ENCODE measurements at places on chromosomes 7 and 10.

- DNase-seq: no peak
Observed at GRCh38 chr10:78602201-78602932, 466.4 kb upstream of the ZMIZ1 start.

GRCh38 chr10:77160679-77161078, 476.9 kb downstream of the KCNMA1 start:
- no peak for DNase-seq

- DNase-seq: peak; percentile 37
Observed at GRCh38 chr10:100748231-100749058, 3.1 kb downstream of the PAX2 start.

GRCh38 chr7:17255926-17256325, 42.5 kb upstream of the AHR start:
- DNase-seq: no peak

GRCh38 chr7:27147199-27148030, at the start of gene HOXA6:
HOXA6 (minus strand) TSS chr7:27147774; CDS start chr7:27147749, 25 bp downstream.
- peak; percentile 58 for DNase-seq

- DNase-seq: no peak
Observed at GRCh38 chr10:878333-878759, 53.2 kb downstream of the LARP4B start.

DNA sequence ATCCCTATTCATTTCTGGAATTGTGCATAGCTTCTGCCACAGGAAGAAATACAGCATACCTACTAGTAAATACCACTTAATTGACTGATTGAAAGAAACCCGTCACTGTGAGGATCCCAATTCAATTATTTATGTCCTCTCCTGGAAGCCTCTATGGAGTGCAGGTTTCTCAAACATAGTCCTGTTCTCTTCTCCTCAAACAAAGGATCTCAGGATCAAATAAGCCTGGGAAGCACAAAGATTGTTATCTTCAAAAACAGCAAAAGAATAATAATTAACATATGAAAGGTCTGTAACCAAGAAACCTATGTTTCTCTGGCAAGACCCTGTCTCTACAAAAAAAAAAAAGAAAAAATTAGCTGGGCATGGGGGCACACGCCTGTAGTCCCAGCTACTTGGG, 127.3 kb downstream of the KCNMA1 start:
- no peak for DNase-seq

GRCh38 chr7:147639037-147639436, 951.5 kb upstream of the C7orf33 start:
- DNase-seq: no peak

DNA sequence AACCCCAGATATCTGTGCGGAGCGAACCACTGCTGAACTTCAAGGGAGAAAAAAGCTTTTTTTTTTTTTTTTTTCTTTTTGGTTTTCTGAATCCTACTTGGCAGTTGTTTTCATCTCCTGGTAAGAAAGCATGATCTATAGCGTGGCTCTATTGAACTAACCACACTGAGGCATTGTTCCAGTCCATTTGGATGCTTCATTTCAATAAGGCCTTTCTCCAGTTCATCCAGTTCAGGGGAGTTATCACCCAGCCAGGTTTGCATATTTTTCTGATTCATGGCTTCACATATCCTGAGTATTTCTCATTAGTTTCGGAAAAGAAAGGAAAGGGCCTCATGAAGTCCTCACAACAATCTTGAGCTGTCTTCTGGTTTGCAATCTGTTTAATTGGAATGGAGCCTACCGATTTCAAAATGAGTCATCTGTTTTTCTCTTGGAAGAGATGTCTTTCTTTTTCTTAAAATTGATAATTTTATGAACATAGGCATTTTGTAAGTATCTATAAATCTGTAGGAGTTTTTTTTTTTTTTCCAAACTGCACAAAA, 93.1 kb upstream of the STEAP4 start:
- DNase-seq: no peak

GRCh38 chr7:142745091-142745635, 4.1 kb upstream of the PRSS1 start:
- no peak for DNase-seq

GRCh38 chr10:49150426-49150825, 16.6 kb upstream of the FAM170B start:
- DNase-seq: no peak

GRCh38 chr10:72932259-72933015, 22.2 kb downstream of the PLA2G12B start:
- no peak for DNase-seq

GRCh38 chr10:71266918-71267442, 52.1 kb upstream of the SLC29A3 start:
- DNase-seq: no peak

DNA sequence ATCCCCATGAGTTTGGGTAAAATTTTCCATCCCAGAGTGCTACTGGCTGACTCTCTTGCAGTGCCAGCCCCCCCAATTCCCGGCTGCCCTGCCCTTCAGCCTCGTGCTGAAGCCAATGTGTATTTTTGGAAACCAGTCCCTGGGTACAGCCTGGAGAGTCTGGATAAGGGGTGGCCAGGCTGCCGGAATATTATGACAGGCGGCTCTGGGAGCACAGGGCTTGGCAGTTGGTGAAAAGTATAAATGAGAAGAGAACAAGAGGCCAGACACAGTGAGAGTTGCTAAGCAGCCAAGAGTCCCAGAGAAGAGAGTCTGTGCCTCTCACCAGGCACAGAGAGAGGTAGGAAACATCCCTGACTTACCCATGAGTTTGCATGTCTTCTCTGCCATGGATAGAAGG, 53.6 kb downstream of the TMEM130 start:
- DNase-seq: no peak

DNA sequence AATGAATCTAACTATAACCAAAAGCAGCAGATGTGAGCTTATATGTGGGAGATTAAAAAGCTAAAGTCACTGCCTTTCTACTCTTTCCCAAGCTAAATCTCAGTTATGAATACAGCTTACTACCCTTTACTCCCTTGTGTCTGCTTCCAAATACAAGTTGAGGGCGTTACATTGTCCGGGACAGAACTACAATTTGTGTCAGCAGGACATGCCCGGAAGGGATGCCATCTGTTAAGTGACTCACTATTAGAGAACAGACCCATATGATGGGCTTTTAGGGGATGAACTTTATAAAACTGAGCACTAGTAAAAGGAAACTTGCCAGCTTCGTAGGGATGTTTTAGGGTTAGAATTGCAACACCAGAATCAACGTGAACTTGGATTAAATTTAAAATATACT, 299.7 kb upstream of the CSTF2T start:
- DNase-seq: no peak

GRCh38 chr7:40921589-40922315, 781.1 kb downstream of the INHBA start:
- no peak for DNase-seq

DNA sequence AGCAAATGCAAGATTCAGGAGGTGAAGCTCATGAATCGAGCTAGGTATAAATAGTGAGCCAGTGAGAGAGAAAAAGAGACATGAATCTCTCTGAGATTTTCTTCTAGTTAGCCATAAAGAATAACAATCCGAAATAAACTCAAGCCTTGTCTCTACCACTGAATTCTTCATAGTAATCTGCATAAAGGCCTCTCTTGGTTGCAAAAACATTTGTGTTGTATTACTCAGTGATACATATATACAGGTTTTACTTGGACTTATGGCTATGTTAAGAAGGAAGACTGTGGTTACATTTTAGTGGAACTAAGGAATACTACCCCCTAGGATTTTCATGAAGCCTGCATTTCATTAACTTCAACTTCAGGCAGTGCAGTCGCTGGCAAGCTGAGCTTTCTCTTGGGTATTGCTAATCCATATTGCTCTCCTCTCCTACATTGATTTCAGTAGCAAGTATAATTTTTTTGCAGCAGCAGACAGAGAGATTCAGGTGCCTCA, 72.7 kb upstream of the TRIL start:
- no peak for DNase-seq
